SIG-M5 (cell line): ENCODE measurements at places on chromosomes 4 and X.

DNA sequence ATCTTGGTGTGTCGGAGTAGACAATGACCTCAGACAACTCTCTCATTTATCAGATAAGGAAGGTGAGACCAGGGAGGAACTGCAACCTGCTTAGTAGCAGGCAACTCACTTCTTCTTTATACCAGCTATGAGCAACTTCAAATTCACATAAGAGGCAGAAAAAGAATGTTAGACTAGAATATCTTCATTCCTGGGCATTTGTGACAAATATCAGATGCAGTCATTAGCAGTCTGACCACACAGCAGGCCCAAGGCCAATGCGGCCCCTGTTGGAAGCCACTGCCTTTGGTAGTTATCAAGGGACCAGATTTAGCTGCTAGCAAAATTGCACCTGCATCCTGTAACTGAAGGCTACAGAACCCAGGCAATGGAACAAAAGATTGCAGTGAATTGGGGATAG lies 219.2 kb upstream of the RASGEF1B start:
- DNase-seq = no peak

GRCh38 chr4:90025248-90025647 lies 101.9 kb upstream of the CCSER1 start:
- DNase-seq = no peak

DNA sequence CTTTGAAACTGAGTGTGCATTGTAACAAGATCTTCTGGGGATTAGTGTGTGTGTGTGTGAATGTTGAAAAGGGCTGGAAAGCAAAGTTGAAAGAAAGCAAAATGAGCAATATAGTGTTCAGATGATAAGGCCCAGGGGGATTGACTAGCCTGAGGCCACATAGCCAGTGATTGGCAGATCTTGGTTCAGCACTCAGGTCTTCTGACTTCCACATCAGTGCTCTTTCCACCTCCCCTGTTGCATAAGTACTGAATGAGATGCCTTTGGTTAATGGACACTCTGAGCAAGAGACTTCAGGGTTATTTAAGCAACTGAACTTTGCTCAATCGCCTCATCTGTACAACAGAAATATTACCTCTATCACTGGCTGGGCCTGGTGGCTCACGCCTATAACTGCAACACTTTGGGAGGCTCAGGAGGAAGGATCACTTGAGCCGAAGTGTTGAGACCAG lies 120.4 kb downstream of the TMEM164 start:
- no peak for DNase-seq

DNA sequence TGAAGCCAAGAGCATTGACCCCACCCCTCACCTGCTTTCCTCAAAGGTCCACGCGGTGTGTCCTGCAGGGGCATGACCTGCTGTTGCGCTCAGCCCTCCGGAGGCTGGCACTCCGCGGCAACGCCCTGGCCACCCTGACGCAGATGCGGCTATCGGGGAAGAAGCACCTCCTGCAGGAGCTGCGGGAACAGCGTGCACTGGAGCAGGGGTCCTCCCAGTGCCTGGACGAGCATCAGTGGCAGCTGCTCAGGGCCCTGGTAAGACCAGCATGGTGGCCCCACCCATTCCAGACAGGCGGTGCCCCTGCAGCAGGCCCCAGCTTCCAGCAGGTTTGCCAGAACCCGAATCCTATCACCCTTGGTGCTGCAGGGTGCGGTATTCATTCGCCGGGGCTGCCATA lies 86.0 kb downstream of the EVC start:
- no peak for DNase-seq

- DNase-seq = no peak
Observed at GRCh38 chr4:103786014-103786413, 66.2 kb upstream of the TACR3 start.
